ENCODE measurements at places on chromosomes 13 and 19.

DNA sequence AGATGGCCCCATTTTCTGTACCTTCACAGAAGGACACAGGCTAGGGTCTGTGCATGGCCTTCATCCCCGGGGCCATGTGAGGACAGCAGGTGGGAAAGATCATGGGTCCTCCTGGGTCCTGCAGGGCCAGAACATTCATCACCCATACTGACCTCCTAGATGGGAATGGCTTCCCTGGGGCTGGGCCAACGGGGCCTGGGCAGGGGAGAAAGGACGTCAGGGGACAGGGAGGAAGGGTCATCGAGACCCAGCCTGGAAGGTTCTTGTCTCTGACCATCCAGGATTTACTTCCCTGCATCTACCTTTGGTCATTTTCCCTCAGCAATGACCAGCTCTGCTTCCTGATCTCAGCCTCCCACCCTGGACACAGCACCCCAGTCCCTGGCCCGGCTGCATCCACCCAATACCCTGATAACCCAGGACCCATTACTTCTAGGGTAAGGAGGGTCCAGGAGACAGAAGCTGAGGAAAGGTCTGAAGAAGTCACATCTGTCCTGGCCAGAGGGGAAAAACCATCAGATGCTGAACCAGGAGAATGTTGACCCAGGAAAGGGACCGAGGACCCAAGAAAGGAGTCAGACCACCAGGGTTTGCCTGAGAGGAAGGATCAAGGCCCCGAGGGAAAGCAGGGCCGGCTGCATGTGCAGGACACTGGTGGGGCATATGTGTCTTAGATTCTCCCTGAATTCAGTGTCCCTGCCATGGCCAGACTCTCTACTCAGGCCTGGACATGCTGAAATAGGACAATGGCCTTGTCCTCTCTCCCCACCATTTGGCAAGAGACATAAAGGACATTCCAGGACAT is 7.0 kb upstream of the CEACAM7 start:
- no peak for DNase-seq

DNA sequence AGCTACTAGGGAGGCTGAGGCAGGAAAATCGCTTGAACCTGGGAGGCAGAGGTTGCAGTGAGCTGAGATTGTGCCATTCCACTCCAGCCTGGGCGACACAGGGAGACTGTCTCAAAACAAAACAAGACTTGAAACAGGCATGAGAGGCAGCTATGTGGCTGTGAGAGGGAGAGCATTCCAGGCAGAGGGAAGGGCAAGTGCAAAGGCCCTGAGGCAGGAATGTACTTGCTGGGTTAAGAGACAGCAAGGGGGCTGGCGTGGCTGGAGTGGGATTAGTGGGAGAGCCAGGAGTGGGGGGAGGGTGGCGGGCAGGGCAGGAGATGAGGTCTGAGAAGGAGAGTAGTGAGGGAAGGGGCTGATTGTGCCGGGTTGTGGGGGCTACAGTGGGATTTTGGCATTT is 21.3 kb downstream of the EXOC3L2 start:
- no peak for DNase-seq

DNA sequence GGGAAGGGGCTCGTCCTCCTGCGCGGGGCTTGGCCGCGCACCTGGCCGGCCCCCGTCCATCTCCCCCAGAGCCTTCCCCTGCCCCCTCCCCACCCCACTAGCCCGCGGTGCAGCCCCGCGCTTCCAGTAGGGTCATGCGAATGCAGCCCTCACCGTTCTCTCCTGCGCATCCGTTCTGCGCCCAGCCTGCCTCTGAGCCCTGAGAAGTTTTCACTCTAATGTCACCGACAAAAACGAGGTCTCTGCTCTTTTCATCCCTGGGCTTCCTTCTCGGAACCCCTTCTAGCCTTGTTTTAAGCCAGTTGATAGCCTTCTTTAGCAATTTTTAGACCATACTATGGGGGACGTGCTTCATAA is 97.4 kb downstream of the ATP8A2 start:
- DNase-seq = no peak

- no peak for DNase-seq
Observed at GRCh38 chr19:6012426-6013170, 34.7 kb upstream of the RANBP3 start.

GRCh38 chr13:101150998-101151397 is 265.3 kb downstream of the NALCN start:
- DNase-seq = no peak

GRCh38 chr13:106882246-106882645 is 314.3 kb upstream of the ARGLU1 start:
- DNase-seq = no peak

DNA sequence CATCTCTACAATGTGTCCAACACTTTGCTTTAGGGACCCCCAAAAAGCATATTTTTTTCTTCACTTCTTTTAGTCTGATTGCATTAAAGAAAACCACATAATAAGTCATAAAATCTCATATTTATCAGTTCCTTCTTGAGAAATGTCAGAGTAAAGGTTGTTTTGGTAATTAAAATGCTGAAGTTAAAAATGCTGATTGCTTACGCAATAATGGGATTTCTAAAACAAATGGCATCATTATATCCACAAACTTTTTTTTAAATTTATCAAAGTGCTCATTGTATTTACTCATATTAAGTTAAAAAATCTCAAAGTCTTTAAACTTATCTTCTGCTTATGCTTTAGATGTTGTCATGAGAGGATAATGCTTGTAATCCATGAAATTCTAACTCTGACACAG is 737.2 kb upstream of the ARGLU1 start:
- no peak for DNase-seq

- DNase-seq = no peak
Observed at GRCh38 chr13:105806628-105806920, 728.9 kb downstream of the EFNB2 start.

- DNase-seq = peak; percentile 75
Observed at GRCh38 chr19:33125929-33126388, 6.0 kb upstream of the WDR88 start.

DNA sequence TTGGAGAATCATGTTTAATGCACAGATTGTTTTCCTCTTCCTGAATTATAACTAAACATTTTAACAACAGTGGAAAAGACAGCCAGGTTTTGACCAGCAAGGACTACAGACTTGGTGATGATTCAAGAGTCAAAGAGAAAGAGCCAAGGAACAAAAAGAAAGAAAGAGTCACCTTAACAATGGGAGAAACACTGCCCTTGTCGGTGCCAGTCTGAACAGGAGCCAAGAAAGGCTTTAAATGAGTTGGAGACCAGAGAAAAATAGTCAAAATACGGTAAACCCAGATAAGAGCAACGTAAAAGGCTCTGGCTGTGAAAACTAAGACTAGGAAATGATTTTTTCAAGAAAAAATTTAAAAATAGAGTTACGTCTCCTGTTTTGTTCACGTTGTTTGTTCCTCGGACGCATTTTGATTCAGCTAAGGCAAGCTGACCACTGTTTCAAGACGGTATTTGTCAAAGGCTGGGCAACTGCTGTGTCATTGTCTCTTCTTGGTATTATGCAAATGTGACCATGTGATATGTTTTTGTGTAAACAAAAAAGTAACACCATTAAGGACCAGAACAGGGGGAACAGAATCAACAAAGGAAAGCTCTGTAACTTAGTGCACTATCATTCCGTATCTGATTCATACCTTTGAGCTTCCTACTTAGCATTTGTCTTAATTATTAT is 634.5 kb downstream of the LIG4 start:
- DNase-seq = no peak

DNA sequence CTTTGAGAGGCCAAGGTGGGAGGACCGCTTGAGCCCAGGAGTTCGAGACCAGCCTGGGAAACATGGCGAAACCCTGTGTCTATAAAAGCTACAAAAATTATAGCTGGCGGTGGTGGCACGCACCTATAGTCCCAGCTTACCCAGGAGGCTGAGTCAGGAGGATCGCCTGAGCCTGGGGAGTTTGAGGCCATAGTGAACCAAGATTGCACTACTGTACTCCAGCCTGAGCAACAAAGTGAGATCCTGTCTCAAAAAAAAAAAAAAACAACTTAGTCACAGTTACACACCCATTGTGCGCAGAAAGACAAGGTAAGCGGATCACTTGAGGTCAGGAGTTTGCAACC is 728 bp upstream of the DENND1C start:
- no peak for DNase-seq

DNA sequence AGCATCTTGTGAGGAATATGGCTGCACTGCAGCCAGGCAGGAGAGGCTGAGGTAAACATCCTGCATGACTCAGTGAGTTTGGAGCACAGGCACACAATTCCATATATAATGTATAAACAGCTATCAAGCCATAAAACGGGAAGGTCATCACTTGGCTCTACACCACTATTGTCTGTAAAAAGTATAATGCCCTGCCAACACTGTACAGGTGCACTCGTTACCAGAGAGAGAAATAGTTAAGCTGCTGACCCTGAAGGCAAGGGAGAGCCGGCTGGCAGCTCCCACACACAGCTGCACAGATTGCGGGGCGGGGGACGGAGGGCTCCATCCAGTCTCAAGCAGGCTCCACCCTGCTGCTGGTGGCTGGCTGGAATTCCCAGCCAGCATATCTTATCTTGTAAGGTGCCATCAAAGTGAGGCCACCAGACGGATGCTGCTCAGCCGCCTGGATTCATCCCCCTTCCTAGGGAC is 668.1 kb downstream of the SLITRK5 start:
- no peak for DNase-seq

GRCh38 chr19:57620673-57621348 is 6.8 kb downstream of the ZNF134 start:
- DNase-seq = no peak

DNA sequence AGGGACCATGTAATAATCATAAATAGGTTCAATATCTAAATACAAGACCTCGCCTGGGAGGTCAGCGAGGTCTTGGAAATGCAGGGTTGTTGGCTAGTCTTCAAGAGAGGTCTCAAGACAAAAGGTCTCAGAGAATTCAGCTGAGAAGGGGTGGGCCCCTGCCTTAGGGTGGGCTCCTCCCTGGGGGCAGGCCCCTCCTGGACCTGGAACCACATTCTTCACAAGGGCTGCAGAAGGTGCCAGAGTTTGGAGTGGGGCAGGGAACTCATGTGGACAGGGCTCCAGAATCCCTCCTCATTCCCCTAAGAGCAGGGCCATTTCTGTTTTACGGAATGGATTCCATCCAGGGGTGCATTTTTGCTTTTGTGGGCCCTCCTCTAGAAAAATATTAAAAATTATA is 10.2 kb downstream of the CEACAM18 start:
- no peak for DNase-seq

DNA sequence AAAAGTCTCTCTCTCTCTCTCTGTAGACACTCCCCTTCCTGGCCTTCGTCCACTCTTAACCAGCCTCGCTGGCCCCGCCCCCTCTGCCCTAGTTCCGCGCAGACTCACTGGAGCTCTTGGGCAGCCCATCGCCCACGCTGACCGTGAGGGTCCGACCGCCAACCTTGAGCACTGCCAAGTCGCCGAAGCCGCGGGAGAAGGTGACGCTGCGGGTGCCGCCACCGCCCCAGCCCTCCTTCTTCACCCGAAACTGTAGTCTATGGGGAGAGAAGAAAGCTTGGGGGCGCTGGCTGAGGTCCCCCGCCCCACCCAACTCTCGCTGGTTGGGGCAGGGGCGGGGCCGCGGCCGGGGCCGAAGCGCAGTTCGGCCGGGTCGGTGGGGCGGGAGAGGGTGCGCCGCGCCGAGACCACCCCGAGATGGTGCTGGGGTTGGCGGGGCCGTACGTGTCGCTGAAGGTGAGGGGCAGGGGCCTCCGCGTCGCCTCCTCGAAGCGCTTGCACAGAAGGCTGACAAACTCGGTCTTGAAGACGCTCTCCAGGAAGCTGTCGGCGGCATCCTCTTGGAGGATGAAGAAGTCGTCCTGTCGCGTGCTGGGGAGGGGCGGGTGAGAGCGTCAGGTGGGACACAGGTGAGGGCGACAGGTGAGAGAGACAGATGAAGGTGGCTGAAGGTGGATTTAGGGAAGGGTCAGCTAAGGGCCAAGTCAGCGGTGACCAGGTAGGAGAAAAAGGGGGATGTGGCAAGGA is 12.6 kb upstream of the ZNF414 start:
- DNase-seq = peak; percentile 89

DNA sequence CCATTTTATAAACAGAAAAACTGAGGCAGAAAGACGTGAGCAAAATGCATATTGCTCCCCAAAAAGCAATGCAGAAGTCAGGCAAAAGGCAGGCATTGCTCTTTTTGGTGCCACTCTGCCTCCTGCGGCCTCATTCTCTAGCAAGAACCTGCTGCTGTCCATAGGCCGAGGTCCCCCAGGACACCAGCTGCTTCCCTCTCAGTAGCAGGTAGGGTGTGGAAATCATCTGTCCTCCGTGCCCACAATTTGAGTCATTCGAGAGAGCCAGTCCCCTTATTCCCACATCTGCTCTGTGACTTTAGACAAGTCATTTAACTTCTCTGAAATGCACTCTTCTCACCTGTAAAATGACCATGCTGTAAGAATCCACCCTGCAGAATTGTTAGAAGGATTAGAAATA is 50.0 kb downstream of the TNFRSF19 start:
- no peak for DNase-seq

GRCh38 chr19:38793177-38793576 is 4.2 kb downstream of the LGALS7B start:
- no peak for DNase-seq

GRCh38 chr13:94395860-94396259 is 83.6 kb downstream of the DCT start:
- no peak for DNase-seq

GRCh38 chr13:32446220-32446619 is 18.3 kb upstream of the N4BP2L1 start:
- no peak for DNase-seq

DNA sequence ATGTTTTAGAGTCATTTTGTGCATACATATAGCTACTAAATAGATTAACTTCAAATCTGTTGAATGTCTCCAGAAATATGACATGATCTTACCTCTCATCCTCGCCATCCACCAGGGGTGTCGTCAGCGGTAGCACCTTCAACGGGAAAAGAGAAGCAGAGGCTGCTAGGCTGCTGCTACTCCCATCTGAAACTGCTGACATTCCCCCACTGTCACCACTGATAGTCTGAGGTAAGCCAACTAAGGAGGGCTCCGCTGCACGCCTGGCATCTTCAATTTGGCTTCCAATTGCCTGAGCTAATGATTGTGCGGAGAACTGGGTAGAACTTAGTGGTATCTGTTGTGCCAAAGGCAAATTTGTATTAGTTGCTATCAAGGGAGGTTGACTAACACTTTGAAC is 3.1 kb downstream of the TSC22D1 start:
- no peak for DNase-seq

DNA sequence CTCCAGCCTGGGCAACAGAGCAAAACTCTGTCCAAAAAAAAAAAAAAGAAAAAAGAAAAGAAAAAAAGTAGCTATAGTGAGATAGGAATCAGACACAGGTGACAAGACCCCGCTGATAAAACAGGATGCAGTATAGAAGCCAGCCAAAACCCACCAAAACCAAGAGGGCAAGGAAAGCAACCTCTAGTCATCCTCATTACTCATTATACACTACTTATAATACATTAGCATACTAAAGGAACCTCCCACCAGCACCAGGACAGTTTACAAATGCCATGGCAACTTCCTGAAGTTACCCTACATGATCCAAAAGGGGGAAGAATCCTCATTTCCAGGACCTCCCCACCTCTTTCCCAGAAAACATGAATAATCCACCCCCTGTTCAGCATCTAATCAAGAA is 35.6 kb upstream of the UBL3 start:
- no peak for DNase-seq

All from HEK293T (cell line).